ENCODE measurements at places on chromosomes 12 and 14.

DNA sequence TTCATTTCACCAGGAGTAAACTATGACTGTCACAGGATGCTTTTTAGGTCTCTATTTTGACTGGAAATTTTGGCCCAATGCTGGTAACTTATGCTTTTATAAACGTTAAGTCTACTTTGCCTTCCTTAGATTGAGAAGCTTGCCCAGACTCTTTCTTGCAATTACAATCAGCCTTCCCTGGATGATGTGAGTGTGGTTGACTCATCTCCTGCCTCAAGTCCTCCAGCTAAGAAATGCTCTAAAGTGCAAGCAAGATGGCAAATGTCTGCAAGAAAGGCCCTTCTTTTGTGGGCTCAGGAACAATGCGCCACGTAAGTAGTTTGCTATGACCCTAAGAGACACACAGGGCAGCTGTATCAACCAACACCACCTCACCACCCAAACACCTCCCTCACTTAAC, 96.9 kb downstream of the SYNE2 start:
- DNase-seq: no peak

GRCh38 chr12:109302358-109302757, 6.7 kb downstream of the FOXN4 start:
- DNase-seq: no peak

DNA sequence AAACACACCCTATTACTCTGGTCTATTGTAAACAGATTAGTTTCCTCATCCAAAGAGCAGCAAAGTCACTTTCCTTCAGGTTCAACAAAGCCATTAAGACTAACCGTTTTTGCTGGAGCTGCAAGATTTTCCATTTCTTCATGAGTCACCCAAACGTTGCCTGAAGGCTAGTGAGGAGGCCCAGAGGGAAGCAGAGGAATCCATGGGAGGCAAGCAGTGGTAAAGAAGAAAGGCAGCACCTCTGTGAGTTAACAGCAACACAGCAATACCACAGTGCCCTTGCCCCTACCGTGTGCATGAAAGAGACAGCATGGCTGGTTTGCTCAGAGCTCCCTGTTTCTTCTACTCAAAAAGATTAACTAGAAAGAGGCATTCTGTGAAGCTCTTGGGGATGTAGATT, 206.3 kb downstream of the ACSS3 start:
- no peak for DNase-seq

DNA sequence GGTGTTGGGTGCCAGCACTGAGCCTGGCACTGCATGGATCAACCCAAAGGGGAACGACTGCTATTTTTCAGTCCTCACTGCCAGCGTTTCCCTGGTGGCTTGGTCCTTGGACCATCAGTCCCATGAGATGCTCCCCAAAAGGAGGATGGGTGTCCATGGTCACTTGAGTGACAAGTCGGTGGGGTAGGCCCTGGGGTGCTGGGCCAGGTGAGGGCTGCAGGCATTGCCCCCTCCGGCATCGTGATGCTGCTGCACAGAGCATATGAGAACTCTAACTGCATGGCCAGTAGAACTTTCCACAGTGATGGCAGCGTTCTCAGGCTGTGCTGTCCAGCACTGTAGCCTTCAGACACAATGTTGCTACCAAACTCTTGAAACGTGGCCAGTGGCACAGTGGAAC, 16.2 kb downstream of the SETD1B start:
- DNase-seq: no peak

GRCh38 chr14:77950371-77951063, 150.6 kb downstream of the ADCK1 start:
- no peak for DNase-seq

DNA sequence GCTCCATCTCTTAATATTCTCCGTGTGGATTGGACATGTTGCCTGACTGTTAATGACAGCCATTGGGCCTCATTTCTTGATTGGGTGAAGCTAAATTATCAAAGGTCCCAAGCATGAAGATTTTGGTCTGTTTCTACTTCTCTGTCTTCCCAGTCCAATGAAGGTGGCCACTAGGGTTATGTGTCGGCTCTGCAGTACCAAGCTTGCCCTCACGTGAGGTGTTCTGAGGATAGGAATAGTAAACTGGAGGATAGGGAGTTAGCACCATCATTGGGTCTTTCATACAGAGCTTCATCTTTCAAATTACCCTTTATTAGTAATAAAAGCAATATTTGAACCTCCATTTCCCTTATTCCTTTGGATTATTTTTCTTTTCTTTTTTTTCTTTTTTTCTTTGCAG, 21.9 kb upstream of the BICD1 start:
- no peak for DNase-seq

DNA sequence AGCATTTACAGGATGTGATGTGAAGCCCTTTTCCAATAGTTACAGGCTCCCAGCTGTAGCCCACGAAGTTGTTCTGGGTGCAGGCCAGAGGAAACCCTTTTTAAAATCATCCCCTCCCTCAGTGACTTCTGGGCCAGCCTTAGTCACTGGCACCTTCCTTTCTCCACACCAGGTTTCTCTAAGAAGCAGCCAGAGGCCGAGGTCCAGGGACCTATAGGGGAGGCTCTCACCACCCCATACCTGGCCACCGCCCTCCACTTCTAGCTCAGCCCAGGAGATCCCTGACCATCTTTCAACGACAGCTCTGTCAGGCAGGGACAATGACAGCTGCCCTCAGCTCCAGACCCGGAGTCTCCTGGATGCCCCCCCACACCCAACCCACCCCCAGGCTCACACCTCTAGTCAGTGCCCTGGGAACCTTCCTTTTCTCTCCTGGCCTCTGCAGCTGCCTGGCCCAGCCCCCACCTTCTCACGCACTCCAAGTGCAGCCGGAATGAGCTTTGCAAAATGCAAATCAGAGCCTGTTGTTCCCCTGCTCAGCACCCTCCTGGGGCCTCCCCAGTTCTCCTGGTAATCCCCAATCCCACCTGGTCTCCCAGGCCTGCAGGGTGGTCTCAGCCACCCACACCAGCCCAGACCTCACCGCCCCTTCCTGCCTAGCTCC, 46.7 kb downstream of the TESC start:
- DNase-seq: no peak

DNA sequence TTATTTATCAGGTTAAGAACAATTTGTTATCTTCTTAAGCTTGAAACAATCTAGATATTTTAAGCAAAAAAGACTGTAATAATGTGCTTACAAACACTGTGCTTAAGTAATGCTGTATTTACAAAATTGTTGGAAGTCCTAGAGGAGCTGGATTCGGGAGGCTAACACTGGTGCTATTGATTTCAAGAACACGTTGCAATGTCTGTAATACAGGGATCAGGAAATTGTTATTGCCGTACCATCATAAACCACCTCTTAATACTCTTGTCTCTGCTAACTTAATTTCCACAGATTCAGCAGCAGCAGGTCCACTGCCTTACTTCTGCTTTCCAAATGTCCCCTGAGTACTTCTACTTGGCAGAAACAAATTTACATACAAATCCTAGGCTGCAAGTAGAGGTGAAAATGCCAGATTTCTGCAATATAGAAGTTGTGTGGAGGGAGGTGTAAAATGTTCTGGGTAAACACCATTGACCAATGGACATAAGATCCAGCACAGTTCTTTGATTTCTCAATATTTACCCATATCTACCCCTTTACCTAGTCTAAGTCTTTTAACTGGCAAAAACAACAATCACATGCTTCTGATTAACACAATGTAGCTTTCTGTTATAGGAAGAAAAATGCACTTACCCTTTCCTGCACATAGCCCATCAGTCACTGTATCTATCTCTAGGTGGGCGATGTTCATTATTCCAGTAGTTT, 663.4 kb downstream of the TMTC2 start:
- DNase-seq: no peak

GRCh38 chr12:110995016-110995415, 74.6 kb upstream of the MYL2 start:
- DNase-seq: no peak

- no peak for DNase-seq
Observed at GRCh38 chr14:51780741-51781140, 79.7 kb upstream of the GNG2 start.

GRCh38 chr14:92970271-92970670, 47.3 kb downstream of the CHGA start:
- no peak for DNase-seq

DNA sequence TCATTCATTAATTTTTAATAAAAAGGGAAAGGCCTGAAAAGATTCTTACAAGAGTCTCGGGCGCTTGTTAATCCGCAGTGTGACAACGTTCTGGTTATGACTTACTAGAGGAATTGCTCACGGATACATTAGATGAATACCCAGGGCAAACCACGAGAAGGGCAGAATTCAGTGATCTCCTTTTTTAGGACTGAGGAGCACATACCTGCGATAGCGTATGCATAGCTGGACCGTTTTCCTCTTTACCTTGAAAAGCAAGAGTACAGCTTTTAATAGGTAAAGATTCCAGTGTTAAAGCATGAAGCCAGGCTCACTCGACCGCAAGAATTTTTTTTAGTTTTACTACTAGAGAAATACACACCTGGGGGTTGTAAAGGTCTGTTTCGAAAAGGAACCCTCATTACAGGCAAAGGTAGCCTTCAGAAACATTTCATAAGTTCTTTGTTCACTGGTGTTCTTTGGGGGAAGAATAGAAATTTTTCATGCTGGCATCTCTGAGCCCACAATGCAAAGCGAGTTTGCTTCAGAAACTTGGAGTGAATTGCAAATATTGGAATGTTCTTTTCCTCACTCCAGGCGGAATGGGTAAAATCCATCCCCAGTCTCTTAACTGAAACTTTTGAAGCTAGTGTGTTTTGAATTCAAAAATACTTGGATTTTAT, 953 bp downstream of the MAPK1IP1L start:
- no peak for DNase-seq
